GM13976 (cell line): ENCODE measurements at places on chromosomes 6 and 20.
A peak's percentile ranks its signal among the peaks of the same experiment; 100 is the strongest.

DNA sequence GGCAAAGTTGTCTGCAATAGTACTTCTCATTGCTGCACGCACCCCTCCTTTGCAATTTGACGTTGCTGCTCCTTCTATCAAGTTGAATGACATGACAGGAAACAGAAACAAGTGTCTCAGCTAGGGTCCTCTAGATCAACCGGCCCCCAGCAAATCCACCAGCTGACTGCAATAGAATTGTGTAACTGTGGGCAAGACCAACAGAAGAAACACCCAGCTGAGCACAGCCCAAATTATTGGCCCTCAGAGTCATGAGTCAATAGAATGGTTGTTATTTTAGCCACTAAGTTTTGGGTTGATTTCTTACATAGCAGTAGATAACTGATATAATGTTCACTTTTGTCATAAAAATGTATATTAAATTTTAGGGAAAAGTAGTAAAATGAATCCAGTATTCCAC is 202.7 kb downstream of the MAFB start:
- no peak for DNase-seq

DNA sequence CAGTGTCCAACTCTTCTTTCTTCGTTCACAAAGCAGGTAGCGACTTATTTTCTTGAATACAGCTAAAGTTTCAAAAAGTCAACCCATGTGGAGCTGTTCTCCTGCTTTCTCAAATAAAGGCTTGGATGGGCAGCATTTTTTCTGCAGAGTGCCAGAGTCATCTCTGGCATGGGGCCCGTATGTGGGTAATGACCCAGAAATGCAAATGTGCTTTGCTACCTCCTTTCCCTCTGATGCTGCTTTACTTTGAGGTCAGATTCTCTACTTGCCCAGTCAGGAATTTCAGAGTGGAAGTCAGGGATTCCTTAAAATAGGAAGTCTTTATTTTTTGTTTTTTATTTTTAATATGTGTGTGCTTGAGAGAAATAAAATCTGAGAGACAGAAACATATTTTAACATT is 4.9 kb downstream of the NKAIN2 start:
- no peak for DNase-seq

DNA sequence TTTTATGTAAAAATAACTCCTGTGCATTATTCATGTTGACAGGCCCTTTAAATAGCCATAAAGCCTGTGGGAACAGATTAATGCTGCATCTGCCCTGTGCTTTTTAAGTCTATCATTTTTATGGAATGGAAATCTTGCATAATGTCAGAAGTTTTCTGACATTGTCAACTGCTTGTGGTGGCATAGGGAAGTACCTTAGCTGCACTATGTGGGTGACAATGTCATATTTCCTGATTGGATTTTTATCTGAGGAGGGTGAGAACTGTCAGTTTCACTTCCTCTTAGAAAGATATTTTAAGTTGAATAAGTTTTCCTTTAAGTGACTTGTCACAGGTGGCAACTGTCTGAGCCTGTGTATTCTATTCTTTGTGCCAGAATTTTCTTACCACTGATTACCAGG is 267.9 kb downstream of the PLCB1 start:
- peak; percentile 39 for DNase-seq

DNA sequence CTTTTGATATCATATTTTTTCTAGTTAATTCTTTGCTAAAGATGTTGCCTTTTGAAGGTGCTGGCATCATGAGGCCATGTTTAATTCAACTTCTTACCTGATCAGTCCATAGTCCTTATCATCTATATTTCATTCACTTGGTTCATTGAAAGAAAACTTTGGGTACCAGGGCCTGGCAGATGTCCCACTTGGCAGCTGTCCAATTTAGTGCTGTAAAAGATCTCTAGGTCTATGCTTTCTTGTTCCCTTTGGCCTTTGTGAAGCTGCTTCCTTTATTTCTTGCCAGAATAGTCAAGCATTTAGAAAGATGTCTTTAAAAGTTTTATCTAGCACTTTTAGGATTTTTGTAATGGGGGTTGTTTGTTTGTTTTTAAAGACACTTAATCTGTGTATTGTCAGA is 61.7 kb upstream of the EYA4 start:
- no peak for DNase-seq

DNA sequence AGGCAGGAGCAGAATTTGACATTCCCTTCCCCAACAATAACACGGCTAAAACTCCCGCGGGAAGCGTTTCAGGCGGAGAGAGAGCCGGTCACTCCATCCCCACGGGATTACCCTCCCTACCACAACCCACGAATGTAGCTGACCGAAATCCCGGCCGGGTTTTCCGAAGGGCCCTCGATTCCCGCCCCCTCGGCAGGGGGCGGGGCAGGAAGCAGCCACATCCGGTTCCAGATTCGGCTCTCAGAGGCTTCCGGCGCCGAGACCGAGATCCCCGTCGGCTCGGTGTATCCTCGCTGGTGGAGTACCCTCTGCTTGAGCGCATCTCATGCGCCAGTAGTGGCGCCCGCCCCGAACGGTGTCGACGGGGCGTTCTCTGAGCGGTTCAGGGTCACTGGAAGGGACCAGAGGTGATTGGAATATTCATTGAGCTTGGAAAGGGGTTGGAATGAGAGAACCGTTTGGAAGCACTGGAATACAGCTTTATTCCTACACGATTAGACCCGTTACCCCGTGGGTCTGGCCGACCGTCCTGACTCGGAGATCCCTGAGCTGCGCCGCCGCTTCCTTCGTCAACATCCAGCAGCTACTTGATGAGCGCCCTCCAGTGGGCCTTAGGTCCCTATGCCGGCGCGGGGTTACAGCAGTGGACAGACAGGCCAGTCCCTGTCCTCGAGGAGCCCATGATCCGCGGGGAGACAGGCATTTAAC is 649 bp upstream of the RGL2 start:
- DNase-seq = peak; percentile 94

DNA sequence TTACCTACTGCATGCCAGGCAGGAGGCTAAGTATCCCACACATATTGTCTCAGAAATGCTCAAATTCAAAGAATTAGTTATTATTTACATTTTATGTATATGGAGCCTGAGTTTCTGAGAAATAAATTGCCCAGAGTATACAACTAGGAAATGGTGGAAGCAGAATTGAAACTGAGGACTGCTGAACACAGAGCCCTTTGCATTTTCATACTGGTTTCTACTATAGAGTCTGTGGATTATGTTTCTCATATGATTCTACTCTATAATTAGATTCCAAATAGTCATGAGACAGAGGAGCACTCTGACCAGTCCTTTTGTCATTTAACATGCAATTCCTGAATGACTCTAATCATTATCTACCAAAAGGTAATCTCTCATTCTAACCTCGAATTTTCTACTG is 254.3 kb downstream of the LMBRD1 start:
- no peak for DNase-seq

DNA sequence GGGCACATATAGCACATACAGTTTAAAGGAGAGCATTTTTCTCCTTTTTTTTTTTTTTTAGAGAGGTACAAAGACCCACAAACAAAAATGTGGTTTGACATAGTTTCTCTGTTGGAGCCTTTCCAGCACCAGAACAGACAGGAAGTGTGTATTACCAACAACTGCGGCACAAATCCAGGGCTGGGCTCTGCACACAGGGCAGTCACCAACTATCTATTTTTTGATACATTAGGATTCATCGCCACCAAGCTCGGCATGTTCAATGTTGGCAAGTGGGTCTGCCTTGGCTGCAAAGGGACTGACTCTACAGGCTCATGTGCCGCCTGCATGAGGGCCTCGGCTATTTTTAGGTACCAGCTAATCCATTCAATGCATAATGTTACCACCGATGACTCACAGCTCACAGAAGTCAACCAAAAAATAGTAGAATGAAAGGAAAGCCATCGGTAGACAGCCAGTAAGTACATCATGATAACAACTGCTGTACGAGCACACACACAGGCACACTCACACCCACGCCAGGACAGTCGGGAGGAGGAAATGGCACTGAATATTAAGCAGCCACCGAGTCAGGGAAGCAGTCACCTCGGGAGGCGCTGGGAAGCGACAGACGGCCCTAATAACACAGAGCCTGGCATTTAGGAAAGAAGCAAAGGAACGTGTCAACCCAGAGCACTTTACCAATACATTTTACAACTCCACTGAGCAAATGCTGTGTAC is 81.6 kb downstream of the GMPR start:
- DNase-seq = peak; percentile 63

DNA sequence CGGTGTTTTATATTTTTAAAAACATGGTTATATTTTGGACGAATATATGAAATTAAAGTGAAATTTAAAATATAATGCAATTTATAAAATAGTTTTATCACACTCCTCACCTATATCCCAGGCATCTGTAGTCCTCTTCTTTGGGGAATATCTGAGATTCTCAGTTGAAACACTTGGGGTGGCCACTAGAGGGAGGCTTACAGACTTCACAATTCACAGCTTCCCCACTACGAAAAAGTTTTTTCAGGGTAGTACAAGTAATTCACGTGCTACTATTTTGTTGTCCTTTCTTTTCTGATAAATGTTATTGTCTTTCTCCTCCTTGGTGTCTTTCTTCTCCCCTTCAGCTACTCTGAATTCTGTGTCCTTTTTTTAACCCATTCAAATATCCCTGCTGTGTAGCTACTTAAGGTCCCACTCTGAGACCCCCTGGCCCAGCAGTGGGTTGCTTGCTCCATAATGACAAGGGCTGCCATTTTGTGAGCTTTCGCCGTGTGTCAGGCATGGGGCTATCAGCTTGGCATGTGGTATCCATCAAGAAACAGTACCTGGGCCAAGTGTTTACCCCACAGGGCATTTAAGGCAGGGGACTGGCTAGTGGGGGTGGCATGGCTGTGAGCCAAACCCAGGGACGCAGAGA is 43.6 kb upstream of the PHACTR3 start:
- DNase-seq = peak; percentile 66

DNA sequence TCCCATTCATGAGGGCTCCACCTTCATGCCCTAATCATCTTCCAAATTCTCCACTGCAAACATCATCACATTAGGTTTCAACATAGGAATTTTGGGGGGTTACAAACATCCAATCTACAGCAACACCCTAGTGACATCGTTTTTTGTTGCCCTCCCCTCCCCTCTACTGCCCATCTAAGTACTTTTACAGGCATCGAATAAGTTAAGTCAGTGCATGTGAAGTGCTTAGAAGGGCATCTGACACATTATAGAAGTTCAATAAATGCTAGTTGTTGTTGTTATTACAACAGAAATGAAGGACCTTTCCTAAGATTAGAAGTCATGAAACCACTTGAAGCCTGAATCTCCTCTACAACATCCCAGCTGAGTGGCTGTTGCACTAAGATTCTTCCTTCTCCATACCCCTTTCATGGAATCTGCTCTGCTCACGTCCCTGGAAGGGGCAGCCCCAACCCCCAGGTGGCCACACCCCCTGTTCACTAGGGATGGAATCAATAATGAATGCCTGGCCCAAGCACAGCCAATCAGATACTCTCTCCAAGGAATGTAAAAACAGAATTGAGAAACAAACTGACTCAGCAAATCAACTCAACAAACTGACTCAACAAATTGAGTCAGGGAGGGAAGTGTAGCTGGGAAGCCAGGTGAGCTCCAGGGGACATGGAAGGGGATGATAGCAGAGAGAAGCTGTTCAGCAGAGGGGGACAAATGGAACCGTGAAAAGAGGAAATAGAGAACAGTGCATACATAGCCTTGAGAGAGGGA is 3.9 kb upstream of the LRP11 start:
- no peak for DNase-seq

- DNase-seq = peak; percentile 75
These were observed 296 bp downstream of the ADNP start for GRCh38 chr20:50930976-50931305.

DNA sequence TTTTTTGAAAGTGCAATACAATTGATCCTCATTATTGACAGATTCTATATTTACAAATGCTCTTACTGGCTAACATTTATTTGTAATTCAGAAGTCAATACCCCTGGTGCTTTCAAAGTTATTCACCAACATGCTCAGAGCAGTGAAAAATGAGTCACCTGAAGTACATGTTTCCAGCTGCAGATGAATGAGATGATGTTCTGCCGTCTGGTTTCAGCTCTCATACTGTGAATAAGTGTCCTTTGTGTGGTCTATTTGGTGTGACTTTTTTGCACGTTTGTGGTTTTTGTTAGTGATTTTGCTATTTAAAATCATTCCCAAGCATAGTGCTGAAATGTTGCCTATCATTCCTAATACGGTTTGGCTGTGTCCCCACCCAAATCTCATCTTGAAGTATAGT is 22.3 kb upstream of the EYA4 start:
- no peak for DNase-seq

DNA sequence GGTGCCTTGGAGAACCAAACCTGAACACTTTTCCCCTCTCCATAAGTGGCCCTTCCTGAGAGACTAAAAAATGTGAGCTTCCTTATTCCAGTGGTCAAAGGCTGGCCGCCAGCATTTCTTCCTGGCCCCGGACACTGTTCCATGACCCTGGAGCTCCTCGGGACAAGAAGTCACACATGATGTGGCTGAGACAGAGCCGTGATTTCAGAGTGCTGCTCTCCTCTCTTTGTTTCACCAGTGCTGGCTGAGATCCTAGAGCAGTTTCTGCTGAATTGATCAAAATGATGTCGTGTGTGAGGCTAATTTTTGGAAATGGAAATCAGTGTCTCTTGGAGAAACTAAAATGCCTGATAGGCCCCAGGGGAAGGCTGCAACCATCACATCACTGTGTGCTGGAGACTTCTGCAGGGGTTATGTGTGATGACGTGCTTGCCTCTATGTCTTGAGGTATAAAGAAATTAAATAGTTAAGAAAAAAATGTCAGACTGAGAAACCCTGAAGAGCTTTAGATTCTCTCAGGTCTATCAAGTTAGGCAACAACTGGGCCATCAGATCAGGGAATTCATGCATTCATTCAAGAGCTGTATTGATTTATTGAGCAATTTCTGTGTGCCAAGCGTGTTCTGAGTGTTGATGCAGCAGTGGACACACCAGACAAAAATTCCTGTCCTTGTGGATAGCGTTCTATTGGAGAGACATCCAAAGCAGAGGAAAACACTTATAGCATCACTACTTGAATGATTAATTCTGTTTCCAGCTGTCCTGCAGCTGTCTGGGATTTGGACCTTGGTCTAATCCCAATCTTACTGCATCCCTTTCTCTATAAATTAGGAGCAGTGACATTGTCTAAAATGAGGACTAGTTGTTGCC is 72.7 kb upstream of the CCN6 start:
- no peak for DNase-seq

DNA sequence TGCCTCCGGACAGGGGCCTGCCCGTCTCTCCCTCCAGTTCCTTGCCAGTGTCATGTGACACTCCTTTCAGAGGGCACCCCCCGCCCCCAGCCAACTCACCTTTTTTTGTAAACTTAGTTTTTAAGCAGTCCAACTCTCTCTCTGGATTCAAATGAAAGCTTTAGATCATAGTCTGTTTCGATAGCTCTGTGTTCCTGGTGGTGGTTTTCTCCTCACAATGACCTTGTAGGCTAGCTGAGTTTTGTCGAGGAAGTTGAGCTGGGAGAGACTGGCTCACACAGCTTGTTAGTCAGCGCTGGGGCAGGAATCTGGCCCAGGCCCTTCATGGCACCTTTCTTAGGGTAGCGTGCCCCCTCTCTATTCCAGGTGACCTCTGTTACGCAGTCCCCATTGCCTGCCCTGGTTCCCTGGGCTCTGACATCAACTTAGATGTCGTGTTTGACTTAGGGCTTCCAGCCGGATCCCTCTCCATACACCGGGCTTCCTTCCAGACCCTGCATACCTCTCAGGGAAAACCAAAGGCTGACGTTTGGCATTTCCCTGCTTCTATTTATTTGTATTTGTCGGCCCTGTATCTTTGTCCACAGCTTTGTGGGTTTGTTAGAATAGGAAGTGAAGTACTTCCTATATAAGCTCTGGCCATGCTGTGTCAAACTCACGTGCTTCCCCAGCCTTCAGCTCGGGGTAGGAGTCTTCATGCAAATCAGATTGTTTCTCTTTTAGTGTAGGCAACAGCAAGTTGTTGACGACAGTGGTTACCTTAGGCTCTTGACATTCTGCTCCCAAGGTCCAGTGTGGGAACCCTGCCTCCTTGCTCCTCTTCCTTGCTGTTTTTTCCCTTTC is 12.7 kb downstream of the IGF2R start:
- peak; percentile 75 for DNase-seq
